Effector memory CD8-positive, alpha-beta T cell (primary cell): ENCODE measurements at places on chromosomes 4 and X.

GRCh38 chrX:132114607-132115006 lies 13.2 kb downstream of the FRMD7 start:
- H3K4me1 ChIP-seq = no peaks in the 10 kb centered on the region
- H3K27ac ChIP-seq = no peak overlapping the region
- H3K36me3 ChIP-seq = no peaks in the 10 kb centered on the region
- DNase-seq = no peak
- no peaks in the 10 kb centered on the region for H3K27me3 ChIP-seq

DNA sequence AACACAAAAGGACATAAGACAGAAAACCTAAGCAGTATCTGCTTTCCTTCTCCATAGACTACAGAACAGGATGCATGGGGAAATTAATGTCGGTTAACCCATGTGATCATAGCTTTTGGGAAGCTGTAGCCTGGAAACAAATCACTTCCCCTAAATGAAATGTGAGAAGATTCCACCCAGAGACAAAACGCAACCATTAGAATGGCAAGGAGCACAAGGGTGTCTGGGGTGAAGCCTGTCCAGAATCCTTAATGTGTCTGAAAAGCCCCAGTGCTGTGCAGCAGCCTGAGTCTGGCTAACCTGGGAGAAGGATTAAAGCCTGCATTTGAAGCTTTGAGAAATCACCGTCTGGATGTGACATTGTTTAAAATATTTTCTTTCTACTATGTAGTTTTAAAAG lies 213.3 kb downstream of the ANKRD50 start:
- no peak overlapping the region for H3K27ac ChIP-seq
- no peak for DNase-seq
- H3K27me3 ChIP-seq = no peaks in the 10 kb centered on the region
- peaks cover 5% of the 10 kb centered on the region for H3K36me3 ChIP-seq
- H3K4me1 ChIP-seq = no peaks in the 10 kb centered on the region
- no peak overlapping the region for H3K4me3 ChIP-seq

- no peak for DNase-seq
- H3K27me3 ChIP-seq = peaks cover 44% of the 10 kb centered on the region
- peaks cover 6% of the 10 kb centered on the region for H3K4me1 ChIP-seq
Measured at GRCh38 chr4:80229128-80229527, 31.8 kb downstream of the PRDM8 start.

DNA sequence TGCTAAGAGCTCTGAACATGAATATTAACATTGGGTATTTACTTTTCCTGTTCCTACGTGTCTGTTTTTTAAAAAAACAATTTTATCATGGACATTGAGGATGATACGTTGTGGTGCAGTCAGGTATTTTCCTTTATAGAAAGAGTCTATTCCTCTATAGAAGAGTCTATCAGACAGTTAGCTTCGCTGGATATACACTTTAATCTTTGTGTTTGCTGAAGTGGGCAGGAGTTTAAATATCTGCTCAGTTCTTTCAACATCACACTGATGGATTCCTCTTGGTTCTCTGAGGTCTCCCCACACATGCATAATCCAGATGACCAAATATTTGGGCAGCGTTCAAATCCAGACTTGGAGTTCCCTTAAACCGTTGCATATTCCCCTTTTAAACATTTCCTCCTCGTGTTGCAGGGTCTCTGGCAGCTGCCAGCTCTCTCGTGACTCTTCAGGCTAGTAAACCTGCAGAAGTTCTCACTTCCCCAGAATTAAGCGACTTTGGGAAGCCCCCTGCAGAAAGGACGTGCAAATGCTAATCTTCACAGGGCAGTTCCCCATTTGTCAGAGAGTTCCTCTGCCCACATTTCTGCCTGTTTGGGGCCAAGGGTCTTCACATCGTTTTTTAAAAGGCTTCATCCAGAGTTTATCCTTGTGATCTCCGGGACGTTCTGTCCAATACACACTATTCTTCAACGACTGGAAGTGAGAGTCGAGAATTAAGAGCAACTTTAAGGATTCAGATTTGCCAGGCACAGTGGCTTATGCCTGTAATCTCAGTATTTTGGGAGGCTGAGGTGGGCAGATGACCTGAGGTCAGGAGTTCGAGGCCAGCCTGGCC lies 20.5 kb upstream of the DHRSX start:
- peaks cover 2% of the 10 kb centered on the region for H3K4me1 ChIP-seq
- H3K4me3 ChIP-seq = no peak overlapping the region
- H3K36me3 ChIP-seq = no peaks in the 10 kb centered on the region
- no peak for DNase-seq
- H3K27ac ChIP-seq = no peak overlapping the region
- peaks cover 28% of the 10 kb centered on the region for H3K27me3 ChIP-seq

DNA sequence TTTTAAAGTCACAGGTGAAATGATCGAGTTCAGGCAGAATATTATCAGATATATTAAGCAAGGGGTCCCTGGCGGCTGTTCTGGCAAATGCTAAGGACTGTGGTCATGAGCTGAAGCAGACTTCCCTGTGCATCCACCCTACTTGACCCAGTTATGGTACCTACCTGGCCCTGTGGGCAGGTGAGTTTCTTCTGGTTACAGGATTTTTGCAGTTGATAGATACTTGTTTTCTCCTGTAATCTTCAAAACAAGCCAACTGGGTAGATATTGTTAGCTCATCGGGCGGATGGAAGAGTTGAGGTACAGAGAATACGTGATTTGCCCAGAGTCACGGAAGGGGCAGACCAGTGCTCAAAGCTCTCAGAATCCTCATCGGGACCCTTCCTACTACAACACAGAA lies 18.5 kb upstream of the PROM1 start:
- no peaks in the 10 kb centered on the region for H3K4me1 ChIP-seq
- no peak overlapping the region for H3K27ac ChIP-seq
